ENCODE measurements at places on chromosomes 12 and 14.

- no peak for DNase-seq
Measured at GRCh38 chr12:47066278-47067025, 13.0 kb upstream of the PCED1B start.

DNA sequence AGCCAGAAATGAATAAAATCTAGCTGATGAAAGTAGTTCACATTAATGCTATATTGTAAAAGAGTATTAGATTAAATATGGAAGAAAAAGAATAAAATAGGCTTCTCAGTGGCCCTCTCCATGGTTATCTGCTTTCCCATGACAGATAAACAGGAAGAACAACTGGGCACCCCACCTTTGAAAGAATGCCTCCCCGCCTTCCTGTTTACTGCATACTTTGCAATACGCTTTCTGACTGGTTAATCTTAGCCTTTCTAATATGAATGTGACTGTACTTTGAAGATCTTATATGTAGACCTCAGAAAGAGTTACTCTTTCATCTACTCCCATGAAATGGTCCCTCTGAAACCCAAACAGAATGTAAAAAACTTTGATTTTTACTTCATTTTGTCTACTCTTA, 34.1 kb upstream of the DAAM1 start:
- no peak for DNase-seq

DNA sequence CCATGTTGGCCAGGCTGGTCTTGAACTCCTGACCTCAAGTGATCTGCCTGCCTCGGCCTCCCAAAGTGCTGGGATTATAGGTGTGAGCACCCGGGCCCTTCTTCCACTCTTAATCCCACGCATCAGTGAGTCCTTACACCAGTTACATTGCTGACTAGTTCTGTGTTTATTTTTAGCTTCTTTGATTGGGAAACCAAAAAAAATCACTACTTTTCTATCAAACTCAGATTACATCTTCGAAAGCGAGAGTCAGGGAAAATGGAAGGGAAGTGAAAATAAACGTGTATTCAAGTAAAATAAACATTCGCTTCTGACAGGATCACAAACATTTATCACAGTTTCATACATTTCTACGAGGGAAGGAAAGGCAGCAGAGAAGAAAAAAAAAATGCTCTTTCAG, 32.2 kb downstream of the FGD6 start:
- DNase-seq = no peak

- DNase-seq = no peak
Measured at GRCh38 chr12:83317595-83317994, 630.9 kb downstream of the TMTC2 start.

DNA sequence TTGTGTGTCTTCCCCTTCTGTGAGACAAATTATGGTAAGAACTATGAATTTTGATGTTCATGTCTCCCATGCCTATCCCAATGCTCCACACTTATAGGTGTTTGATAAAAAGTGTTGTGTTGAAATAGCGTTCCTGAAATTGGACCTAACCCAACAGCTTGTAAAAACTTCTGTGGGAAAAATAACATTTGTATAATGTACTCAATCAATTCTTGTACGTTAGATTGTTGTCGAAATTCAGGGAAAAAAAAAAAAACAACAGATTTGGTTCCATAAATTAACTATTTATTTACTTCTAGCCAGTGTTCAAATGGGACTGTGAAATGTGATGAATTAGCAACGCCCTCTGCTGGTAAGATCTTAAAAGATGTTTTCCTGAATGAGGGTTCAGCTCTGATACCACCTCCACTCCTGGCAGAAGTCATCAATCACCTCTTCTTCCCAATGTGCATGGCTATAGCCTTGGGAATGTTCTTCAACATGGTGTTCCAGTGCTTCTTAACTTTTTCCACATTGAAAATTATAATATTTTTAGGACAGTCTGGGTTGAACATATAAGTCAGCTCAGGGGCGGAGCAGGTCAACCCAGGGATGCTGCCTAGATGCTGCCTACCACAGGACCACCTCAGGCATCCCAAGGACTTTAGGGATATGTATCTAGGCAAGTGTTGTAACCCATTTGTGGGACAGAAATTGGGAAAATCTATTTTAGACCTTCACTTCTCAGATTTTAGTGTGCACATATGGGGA, 170.6 kb downstream of the OTOGL start:
- no peak for DNase-seq

DNA sequence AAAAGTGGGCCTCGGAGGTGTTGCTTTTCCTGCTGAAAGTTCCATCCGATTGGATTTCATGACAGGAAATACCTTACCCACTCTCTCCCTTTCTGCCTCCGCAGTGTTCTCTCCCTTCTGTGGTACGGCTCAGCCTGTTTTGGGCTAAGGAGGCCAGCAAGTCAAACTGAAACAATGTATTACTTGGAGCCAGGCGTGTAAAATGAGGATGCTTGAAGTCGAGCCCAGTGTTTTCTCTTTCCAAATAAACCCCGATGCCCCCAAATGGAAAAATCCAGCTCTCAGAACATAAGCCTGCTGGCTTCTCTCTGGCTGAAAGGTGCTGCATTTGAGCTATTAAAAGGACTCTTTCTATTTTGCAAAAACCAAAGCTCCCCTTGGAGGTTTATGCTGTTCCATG, 124.7 kb downstream of the ZNF664 start:
- no peak for DNase-seq

GRCh38 chr14:101620821-101621785, 59.8 kb downstream of the DIO3 start:
- DNase-seq = no peak

DNA sequence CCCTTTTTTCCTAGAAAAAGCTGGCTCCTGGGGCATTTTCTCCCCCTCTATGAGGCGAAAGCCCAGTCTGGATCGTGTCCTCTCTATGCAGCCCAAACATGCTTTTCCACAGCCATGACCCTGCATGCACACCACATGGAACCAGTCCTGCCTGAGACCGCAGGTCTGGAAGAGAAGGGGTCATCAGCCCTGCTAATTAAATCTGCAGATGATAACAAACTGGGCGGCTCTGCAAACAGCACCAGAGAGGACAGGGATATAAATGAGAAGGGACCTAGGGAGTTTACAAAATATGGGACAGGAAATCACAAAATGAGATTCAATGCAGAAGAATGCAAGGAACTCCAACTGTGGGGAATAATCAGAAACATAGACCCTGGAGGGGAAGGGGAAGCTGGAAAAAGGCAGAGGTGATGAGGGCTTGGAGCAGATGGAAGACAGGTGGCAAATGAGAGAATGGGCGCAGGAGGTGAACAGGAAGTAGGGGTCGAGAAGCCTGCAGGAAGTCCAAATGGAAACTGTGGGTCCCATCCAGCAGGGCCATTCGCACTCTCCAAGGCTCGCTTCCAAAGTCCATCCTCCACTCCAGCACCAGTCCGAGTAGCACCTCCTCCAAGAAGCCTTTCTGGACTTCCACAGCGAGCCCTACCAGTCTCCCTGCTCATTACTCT, 76.3 kb downstream of the ANO2 start:
- no peak for DNase-seq

GRCh38 chr14:75147423-75148071, 20.7 kb upstream of the NEK9 start:
- DNase-seq = no peak

DNA sequence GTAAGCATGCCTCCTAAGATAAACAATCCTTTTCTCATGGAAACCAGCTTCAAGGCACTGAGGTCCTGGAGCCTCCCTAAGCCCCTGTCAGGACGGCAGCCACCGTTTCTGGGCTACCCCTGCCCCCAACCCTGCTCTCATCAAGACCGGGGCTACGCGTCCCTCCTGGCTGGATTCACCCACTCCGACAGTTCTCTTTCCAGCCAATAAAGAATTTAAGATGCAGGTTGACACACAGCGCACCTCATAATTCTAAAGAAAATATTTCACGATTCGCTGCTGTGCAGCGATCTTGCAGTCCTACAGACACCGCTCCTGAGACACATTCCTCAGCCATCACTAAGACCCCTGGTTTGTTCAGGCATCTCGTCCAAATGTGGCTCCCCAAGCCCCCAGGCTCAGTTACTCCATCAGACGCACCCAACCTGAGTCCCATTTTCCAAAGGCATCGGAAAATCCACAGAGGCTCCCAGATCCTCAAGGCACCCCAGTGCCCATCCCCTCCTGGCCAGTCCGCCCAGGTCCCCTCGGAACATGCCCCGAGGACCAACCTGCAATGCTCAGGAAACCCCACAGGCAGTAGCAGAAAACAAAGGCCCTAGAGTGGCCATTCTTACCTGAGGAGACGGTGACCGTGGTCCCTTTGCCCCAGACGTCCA, 336.3 kb downstream of the TMEM121 start:
- no peak for DNase-seq

- no peak for DNase-seq
Measured at GRCh38 chr14:35949920-35950513, 123.9 kb downstream of the BRMS1L start.

- no peak for DNase-seq
Measured at GRCh38 chr12:10111451-10111850, 12.7 kb upstream of the CLEC1A start.

DNA sequence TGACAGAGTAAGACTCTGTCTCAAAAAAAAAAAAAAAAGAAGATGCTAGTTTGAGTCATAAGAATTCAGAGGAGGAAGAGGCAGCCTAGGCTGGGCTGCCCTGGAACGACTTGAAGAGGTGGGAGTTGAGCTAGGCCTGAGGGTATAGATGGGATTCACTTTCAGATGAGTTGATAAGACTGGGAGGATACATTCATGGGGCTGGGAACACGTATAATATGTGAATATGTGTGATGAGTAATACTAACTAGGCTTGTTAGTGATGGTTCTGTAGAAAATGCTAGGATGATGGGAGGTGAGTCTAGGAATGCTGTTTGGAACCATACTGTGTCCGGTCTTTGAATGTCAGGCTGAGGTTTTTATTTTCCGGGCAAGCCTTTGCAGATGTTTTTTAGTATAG, 9.0 kb downstream of the PLEKHA5 start:
- DNase-seq = no peak

GRCh38 chr14:61472801-61473376, 151.5 kb downstream of the PRKCH start:
- no peak for DNase-seq

DNA sequence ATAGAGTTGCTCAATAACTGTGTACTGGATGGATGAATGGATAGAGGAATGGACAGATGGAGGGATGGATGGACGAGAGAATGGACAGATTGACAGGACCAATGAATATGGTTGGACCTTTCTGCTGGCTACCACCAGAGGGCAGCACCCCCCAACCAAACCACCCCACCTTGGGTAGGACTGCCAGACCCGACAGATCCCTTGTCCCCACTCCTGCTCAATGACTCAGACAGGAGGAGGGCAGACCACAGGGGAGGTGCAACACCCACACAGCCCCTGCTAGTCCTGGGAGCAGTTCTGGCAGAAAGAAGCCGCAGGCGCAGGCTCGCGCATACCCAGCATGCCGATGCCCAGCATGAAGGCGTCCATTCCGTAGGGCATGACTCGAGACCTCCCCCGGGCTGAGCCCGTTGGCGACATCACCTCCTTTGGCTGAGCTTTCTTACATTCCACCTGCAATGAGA, 12.4 kb downstream of the MSI1 start:
- DNase-seq = peak; percentile 12

DNA sequence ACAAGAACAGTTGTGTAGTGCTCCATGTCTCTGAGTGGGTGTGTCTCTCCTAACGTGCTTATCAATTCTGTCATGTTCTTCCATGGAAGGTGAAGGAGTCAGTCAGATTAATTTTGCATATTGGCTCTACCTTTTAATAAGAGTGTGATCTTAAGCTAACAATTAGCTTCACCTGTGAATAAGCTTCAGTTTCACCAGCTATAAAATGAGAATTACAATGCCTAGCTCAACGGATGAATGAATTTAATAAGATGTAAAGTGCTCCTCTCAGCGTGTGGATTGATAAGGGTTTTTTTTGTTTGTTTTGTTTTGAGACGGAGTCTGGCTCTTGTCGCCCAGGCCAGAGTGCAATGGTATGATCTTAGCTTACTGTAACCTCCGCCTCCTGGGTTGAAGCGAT, 32.7 kb downstream of the CCDC175 start:
- no peak for DNase-seq

DNA sequence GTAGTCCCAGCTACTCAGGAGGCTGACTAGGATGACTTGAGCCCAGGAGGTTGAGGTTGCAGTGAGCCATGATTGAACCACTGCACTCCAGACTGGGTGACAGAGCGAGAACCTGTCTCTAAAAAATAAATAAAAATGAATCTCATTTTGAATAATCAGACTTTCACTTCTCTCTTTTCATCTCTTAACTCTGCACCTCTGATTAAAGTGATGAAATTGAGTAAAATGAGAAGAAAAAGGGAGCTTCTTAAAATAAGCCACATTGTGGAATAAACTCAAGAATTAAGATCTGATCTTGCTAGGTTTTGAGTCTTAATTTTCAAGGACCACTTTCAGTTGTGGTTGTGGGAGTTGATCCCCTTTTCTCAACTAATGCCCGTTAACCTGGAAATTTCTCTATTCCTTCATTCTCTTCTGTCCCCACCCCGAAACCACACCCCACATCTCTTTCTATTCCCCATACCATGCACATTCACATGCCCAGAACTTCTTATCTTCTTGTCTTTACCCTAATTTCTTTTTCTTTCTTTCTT, 70.9 kb upstream of the ETV6 start:
- no peak for DNase-seq

DNA sequence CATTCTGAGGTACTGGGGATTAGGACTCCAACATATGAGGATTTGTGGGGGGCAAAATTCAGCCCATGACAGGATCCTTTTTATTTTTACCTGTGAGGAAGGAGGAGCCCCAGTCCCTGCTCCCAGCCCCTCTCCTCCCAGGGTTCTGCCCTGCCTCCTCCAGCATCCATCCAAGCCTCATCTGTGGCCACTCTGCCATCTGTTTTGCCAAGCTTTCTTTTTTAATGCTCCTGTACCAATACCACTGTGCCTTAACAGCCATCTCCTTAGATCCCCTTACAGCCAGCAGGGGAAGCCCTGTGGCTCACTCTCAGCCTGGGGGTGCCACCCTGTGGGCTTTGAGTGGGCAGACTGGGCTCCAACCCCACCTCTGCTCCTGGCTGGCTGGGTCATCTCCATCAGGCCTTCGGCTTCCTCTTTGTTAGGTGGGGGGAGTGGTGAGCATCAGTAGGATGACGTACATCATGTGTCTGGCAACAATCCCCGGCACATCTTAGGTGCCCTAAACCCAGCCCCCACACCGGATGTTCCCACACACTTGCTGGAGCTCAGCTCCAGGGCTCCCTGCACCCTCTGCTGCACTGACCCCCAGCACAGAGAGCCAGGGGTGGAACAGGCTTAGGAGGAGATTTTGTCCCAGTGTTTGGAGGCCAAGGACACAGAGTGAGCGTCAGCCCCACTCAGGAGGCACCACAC, 40.2 kb downstream of the CYP46A1 start:
- no peak for DNase-seq

GRCh38 chr12:23006413-23006812, 381.4 kb downstream of the ETNK1 start:
- no peak for DNase-seq

GRCh38 chr12:5982106-5982505, 37.0 kb upstream of the ANO2 start:
- no peak for DNase-seq

GRCh38 chr12:9122091-9122609, 6.4 kb upstream of the A2M start:
- DNase-seq = no peak

GRCh38 chr14:103517721-103518421, 4.8 kb downstream of the CKB start:
- no peak for DNase-seq

Measured in SIG-M5 (cell line).